ENCODE measurements at places on chromosomes 7 and 10.
A peak's percentile ranks its signal among the peaks of the same experiment; 100 is the strongest.

GRCh38 chr10:87642486-87642885, 17.2 kb upstream of the PAPSS2 start:
- no peak for DNase-seq

DNA sequence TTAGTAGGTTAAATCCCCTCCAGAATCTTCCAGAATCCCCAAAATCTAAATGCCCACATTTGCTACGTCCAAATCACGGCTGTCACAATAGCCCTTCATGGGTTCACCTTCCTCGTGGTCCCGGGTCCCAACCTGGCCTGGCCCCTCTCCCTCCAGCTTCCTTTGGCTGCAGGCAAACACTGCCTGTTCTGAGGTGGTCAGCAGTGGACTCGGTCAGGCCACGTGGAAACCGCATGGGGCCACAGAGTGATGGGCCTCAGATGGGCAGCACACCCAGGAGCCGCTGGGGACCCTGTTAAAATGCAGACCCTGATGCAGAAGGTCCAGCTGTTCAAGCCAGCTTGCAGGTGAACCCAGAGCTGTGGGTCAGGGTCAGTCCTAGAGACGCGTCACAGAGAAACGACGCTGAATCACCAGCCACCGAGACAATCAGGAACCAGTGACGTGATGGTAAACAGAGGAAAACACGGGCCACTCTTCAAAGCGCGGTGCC, 588.6 kb downstream of the DNAJB6 start:
- DNase-seq: no peak

DNA sequence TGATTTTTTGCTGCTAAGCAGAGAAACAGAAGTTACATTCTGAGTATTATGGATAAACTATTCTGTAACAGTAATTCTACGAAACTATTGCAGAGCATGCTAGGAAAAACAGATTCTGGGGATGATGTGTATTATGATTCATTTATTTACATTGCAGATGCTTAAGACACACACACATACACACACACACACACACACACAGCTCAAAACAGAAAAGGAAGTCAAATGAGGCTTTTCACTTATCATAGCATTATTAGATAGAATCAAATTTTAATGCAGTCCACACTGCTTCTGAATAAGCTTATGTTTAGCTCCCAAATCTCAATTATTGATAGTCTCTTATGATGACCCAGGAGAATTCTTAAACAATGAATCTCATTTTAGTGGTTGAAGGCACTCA, 307.2 kb downstream of the HGF start:
- peak; percentile 92 for DNase-seq

GRCh38 chr10:62025901-62026879, 124.7 kb downstream of the ARID5B start:
- no peak for DNase-seq

DNA sequence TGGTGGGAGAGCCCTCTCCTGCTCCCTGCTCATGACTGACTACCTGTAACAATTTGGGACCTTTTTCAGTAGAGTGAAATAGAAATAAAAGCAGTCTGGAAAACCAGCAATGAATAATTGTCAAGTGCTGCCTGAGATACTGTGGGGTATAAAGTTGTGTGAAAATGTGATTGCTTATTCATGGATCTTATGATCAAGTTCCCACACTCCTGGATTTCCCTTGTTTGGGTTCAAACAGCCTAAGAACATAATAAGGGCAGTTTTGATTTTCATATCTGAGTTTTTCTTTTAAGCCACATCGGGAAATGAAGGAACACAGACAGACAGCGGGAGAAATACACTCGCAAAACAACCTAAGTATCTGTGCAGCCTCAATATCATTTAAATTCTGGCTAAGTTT, 52.9 kb downstream of the CALD1 start:
- no peak for DNase-seq

DNA sequence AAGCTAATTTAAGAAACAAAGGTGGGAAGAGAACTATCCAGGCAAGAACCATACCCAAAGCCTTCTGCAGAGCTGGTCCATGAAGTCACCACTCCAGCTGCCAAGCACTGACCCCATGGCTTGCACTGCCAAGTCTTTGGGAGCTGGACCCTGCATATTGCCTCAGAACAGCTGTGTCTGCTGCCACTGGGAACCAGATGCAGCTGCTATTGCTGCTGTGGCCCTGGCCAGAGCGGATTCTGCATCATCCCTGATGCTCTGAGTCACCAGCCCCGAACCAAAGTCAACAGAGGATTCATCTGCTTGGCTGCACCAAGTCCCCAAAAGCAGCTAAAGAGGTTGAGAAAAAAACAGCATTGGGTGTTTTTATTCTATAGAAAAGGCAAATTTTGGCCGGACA, 39.2 kb upstream of the GSAP start:
- DNase-seq: peak; percentile 98

DNA sequence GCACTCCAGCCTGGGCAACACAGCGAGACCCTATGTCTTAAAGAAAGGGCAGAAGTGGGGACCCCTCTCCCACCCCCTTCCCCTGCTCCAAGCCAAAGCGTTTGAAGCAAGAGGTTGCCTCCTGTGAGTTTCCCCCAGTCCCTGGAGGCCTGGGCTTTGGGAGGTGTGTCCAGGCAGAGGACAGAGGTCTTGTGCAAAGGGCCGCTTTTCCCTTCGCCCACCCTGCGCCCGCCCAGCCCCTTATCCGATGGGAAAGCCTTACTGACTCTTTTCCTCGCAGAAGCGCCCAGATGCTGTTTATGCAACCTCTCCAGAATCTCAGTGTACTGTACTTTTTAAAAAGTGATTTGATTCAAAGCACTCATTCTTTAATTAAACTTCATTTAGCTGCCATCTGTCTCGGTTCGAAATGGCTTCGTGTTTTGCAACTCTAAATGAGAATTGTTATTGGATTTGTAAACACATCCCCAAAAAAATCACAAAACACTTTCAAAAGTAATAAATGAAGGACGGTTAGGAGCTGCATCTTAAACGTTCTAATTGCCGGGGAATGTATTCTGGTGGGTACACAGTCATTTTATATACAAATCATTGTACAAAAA, 50.5 kb upstream of the GTF2I start:
- peak; percentile 67 for DNase-seq

GRCh38 chr10:30863516-30864210, 168.0 kb downstream of the ZNF438 start:
- no peak for DNase-seq

DNA sequence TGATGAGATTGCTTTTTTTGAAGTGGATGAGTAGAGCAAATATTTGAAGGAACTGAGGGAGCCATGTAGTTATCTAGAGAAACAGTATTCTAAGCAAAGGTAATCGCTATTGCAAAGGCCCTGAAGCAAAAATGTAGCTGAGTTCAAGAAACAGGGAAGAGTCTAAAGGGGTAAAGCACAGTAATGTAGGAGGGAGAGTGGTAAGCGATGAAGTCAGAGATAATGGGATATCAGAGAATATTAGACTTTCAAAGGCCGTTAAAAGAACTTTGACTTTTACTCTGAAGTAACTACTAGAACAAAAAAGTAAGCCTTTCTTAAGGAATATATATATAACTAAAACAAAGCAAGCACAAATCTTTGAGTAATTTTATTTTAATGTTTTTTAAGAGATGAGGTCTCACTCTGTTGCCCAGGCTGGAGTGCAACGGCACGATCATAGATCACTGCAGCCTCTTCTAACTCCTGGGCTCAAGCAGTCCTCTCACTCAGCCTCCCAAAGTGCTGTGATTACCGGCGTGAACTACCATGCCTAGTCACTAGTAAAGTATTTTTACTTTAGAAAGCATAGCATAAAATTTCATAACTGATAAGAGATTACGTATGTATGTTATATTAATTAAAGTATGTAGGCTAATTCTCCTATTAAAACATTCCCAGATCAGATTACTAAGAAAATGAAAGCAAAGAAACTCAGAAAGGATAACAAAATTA, 61.7 kb upstream of the OIT3 start:
- DNase-seq: no peak

DNA sequence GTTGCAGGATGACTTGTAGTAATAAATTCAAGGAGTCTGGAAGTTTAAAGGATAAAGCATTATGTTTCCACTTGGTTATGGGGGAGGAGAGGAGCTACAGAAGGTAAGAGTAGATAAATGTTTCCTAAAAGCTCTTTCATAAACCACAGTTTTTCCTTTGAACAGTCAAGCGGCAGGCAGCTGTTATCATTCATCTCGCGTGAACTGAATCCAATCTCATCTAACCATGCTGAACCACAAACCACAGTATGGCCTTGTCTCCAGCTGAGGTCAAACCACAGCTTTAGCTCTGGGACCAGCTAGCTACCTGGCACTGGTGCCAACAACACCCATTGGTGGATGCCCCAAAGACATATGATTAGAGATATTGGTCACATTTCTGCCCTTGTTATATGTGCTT, 63.3 kb downstream of the NOC3L start:
- DNase-seq: peak; percentile 4

GRCh38 chr10:52755297-52756062, 17.1 kb downstream of the MBL2 start:
- DNase-seq: no peak

GRCh38 chr7:43648473-43649406, 65.8 kb downstream of the STK17A start:
- no peak for DNase-seq

- no peak for DNase-seq
Observed at GRCh38 chr10:132222726-132223125, 36.0 kb downstream of the DPYSL4 start.

- DNase-seq: no peak
Observed at GRCh38 chr10:102509387-102509786, 5.6 kb downstream of the SUFU start.

GRCh38 chr10:50369931-50370330, 118.6 kb upstream of the ASAH2 start:
- DNase-seq: no peak

- DNase-seq: no peak
Observed at GRCh38 chr10:121692626-121693025, 94.4 kb upstream of the FGFR2 start.

DNA sequence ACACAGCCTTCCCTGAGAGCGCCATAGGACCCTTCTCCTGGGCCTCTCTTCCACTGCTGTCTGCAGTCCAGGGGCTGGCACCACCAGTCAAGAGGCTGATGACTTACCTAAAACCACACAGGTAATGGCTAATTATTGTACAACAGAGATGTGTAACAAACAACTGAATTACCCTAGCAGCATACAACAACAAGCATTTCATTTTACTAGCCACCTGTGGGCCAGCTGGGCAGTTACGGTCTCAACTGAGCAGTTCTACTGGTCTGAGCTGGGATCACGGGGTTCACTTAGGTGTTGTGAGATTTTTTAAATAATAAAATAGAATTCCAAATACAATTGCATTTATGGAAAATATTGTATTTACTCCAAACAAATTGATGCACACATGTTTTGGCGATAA, 431.9 kb downstream of the TNS3 start:
- DNase-seq: no peak

- DNase-seq: no peak
Observed at GRCh38 chr7:39430441-39430840, 135.8 kb upstream of the YAE1 start.

GRCh38 chr7:33743594-33743993, 161.7 kb upstream of the BMPER start:
- peak; percentile 14 for DNase-seq

DNA sequence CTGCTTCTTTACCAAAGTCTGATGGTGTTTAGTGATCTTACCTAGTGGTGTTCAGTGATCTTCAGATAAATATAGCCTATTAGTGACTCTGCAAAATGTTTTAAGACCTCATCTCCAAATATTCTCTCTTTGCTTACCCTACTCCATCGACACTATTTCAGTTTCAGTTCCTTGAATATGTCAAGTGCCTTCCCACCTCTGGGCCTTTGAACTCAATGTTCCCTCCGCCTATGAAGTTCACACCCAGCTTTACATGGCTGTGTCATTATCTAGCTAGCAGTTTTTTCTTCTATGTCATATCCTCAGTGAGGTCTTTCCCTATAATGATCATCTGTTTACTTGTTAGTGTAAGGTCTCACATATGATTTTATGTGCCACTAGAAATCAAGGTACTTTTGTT, 322.6 kb downstream of the DGKB start:
- DNase-seq: no peak

DNA sequence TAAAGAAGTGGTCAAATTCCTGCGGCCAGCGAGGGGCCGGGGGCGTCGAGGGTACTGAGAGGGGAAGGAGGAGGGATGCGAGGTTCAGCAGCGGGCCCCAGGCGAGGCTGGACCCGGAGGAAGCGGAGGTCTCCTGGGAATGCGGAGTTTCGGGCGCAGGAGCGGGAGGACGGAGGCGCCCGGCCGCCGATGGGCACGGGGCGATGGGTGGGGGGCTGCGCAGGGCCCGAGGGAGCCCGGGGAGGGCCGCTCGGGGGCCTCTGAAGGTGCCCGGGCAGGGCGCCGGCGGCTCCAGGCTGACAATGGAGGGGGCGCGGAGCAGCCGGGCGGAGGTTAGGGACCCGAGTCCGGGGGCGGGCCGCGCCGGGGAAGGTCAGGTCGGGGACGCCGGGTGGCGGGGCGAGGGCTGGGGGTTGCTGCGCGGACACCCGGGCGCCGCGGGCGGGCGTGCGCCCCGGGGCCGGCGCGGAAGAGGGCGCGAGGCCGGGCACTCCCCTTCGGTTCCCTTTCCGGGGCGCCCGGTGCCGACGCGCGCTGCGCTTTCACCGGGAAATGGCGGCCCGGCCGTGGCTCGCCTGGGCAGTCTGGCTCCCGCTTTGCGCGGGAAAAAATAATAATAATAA, 683 bp downstream of the MACROH2A2 start:
- peak; percentile 56 for DNase-seq

- peak; percentile 26 for DNase-seq
Observed at GRCh38 chr7:131502810-131503508, 53.5 kb downstream of the PODXL start.

GRCh38 chr7:157033483-157034473, 23.3 kb upstream of the MNX1 start:
- no peak for DNase-seq

- no peak for DNase-seq
Observed at GRCh38 chr10:15791816-15792524, 68.3 kb downstream of the MINDY3 start.

- DNase-seq: no peak
Observed at GRCh38 chr10:132648072-132648850, 110.7 kb downstream of the INPP5A start.

DNA sequence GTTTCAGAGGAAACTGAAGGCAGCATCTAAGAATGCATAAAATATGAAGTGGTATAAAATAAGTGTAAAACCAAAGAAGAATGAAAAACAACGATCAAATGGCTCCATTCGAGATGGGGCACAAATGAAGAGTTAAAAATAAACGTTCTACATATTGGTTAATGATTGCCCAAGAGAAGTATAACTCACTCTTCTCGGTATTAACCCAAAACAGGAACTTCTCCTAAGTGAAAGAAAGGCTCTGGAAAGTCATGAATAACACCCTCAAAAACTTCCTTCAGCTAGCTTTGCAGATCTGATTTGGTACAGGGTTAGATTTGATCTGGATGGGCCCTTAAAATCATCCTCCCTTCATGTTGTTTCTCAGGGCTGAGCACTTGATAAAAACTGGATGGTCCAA, 94.3 kb upstream of the ADO start:
- DNase-seq: no peak

- DNase-seq: no peak
Observed at GRCh38 chr7:94111009-94111408, 106.9 kb upstream of the BET1 start.

- DNase-seq: no peak
Observed at GRCh38 chr7:80881351-80881900, 37.4 kb downstream of the SEMA3C start.

- DNase-seq: no peak
Observed at GRCh38 chr7:44073664-44074348, 8.4 kb upstream of the PGAM2 start.

GRCh38 chr10:29470355-29470705, 164.4 kb downstream of the SVIL start:
- DNase-seq: no peak

- peak; percentile 86 for DNase-seq
Observed at GRCh38 chr7:83936056-83936708, 258.4 kb downstream of the SEMA3A start.

- DNase-seq: no peak
Observed at GRCh38 chr7:85039196-85039923, 147.5 kb downstream of the SEMA3D start.
